Cortex of kidney (tissue), 1 donor: ENCODE measurements at places on chromosomes 2 and 18.

GRCh38 chr2:182941919-182942318 lies 75.5 kb upstream of the FRZB start:
- DNase-seq = no peak

DNA sequence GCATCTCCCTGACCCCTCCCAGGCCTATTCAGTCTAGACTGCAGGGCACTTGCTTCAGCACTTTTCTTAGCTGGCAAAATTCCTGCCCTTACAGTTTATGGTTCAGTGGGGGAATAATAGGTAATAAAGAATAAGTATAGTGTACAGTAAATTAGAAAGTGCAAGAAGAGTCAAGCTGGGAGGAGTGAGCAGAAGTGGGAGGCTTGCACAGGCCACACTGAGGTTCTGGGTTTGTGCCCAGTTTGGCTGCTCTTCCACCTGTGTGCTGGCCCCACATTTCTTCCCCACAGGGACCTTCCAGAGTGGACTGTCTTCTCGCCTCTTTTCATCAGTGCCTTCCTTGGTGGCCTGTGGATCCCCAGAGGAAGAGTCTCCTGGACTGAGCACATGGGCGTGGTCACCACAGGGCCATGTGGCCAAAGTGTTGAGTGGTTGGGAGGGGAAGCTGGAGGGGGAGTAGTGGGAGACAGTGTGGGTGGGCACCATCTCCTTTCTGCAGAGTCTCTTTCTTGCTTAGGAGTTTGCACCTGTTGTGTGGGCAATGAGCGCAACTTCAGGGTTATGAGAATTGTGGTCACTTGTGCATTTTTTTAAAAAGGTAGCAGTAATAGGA lies 128.6 kb upstream of the ZSWIM2 start:
- no peak for DNase-seq

DNA sequence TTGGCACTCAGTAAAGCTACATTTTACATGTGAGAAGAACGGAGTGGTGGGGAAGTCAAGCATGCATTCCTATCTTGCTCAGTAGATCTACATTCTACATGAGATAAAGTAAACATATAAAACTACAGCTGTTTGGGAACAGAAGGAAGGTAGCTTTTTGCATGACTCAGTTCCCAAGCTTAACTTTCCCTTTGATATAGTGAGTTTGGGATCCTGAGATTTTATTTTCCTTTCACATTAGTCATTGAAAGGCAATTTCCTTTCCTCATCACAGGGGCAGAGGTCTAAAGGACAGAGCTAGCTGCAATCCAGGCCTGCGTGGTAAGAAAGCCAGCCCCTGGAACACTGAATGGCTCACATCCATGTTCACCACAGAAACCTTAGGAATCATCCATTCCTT lies 257.2 kb downstream of the SRBD1 start:
- DNase-seq = no peak

DNA sequence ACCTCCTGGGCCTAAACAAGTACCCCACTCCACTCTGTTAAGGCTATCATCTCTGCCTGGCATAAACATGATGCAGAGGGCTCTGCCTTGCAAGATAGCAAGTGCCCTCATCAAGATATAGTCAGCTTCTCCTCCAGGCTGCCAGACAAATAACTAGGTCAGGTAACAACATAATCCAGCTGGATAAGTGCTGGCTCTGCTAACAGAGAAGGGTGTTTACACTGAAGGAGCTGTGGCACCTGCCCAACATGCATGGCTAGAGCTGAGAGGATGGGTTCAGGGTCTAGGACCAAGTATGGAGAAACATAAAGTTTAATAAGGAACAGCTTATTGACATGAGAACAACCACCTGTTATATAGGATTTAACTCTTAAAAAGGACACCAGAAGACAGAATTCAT lies 42.8 kb downstream of the DLGAP1 start:
- DNase-seq = no peak

DNA sequence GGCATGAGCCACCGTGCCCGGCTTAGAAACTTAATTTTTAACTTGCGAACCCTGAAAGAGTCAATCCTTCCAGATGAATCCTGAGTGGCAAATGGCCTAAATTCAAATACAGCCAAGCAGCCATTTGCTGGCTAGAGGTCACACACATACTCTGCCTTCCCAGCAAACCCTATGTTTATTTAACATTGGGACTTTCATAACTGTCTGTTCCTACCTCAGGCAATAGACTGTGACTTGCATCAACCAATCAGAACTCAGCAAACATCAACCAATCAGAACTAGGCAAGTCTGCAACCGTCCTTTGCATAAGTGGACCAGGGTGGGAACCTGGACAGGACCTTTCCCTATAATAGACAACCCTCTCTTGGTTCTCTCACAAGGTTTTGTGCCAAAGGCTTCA lies 127.5 kb downstream of the DTNB start:
- no peak for DNase-seq

- DNase-seq = no peak
Observed at GRCh38 chr2:97617911-97618310, 28.0 kb upstream of the COX5B start.

- DNase-seq = no peak
Observed at GRCh38 chr2:106602042-106602441, 114.9 kb downstream of the CD8B2 start.

DNA sequence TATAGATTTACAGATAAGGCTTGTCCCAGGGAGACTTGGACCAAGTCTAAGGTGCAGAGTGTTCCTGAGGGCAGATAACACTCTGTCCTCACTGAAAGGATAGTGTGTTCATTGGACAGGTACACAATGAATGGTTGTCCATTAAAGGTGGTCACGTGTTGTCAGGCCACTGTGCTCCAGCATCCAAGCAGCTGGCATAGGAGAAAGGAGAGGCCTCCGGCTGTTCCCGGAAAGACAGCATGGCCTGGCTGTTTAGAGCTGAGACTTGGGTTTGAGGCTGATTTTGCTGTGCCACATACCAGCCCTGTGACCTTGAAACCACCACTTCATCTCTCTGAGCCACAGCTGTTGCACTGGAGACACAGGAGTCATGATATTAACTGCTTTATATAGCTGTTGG lies 19.6 kb upstream of the SULT1C3 start:
- no peak for DNase-seq

GRCh38 chr2:12615509-12615908 lies 101.2 kb upstream of the TRIB2 start:
- no peak for DNase-seq

DNA sequence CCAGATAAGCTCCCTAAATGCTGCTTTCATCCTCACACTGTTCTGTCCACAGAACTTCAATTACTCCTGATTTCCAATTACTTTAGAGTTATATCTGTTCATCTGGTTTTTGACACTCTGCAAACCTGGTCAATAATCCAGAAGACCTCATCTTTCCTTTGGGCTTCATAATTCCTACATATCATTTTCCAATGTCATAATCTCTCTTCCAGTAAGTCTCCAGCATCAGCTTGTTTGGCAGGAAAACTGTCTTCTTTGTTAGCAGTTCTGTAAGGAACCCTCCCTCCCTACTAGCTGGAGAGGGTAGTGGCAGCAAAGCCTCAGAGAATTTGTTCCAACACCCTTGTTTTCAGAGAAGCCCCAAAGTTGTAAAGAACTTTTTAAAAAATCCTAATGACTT lies 11.9 kb upstream of the SLC14A1 start:
- no peak for DNase-seq

DNA sequence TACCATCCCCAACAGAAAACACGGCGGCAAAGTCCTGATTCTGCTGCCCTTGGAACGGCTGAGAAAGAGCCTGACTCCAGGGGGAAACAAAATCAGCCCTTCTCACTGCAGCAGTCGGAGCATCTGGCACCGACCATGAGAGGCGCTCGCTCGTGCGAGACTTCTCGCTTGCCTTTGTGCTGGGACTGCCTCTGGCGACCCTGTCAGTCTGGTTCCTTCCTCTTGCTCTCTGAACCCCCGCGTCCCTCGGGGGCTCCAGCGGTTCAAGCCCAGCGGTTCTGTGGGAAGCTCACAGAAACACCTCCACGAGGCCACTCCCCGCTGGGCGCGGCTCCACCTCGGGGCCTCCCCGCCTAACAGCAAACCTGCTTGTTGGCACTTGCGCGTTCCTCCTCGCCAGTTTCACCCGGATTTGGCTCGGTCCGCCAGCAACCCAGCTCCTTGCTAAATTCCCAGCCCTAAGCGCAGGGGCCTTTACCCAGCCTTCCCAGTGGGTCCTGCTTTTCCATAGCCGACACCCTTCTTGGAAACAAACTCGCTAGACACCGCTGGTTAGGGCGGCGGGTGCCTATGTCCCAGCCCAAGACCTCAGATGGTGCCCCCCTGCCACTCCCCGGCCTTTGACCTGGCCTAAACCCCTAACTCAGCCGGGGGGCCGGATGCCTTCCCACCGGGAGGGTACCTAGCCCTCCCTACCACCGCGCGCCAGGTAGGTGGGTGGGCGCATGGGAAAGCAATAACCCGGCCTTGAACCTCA lies 2.2 kb downstream of the RND3 start:
- DNase-seq = peak; percentile 42

DNA sequence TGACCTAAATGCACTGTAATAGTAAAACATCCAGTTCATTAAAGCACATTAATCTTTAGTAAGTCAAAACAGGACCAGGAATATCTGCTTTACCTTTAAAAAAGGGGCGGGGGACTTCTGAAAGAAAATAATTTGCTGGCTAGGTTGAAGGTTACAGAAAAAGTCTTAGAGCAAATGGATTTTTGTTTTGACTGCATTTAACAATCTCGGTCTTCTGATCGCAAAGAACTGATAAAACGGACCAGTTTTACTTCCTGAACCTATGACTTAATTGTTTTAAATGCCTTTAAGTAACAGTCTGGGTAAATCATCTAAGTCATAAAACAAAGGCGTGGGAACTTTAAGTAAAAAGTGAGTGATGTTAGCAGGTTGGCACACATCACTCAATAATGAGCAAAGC lies 783 bp downstream of the BUB1 start:
- DNase-seq = no peak

GRCh38 chr18:77105680-77106079 lies 26.9 kb downstream of the MBP start:
- no peak for DNase-seq

DNA sequence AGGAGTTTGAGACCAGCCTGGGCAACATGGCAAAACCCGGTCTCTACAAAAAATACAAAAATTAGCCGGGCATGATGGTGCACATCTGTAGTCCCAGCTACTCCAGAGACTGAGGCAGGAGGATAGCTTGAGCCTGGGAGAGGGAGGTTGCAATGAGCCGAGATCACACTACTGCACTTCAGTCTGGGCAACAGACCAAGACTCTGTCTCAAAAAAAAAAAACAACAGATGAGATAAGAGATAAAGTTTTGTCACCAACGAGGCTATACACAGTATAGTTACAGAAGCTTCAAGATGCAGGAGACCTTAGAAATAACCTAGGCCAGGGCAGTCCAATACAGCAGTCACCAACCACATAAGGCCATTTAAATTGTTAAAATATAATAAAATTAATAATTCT lies 9.4 kb downstream of the FAM124B start:
- no peak for DNase-seq

DNA sequence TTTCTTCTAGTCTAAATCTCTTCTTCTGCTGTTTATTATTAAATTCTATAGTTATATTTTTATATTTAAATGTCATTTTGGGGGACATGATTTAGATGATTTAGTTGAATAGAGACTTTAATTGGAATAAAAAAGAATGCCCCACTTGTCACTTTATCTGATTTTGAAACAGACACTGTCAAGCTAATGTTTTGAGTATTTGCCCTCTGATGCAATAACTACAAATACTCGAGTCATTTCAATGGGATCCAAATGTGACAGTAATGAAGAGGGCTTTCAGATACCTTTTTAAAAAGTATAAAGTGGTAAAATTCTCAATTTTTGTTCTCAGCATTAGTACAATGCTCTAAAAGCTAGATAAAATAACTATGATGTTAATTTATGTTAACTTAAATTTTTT lies 257.3 kb upstream of the SESTD1 start:
- DNase-seq = no peak

GRCh38 chr2:9260464-9260918 lies 53.9 kb downstream of the ASAP2 start:
- no peak for DNase-seq

GRCh38 chr2:30356071-30356470 lies 91.0 kb upstream of the LCLAT1 start:
- no peak for DNase-seq

GRCh38 chr2:180732337-180732736 lies 248.1 kb upstream of the UBE2E3 start:
- DNase-seq = no peak

DNA sequence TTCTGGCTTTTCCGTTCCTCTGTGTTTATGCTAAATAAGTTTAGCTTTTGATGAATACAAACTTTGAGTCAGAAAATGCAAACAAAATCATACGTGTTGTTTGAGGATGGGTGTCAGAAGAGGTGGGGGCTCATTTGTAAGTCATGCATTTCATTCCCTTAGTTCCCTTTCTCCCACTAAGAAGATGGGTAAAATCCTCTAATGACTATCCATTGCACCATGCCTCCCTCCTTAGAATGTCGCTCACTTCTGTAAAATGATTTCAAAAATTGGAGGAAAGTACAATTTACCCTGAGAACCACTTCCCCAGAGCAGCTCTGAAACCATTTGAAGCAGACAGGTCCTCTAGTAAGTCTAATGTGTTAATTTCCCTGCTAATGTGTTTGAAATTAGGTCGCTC lies 629.6 kb upstream of the VRK2 start:
- no peak for DNase-seq

GRCh38 chr18:31819106-31819924 lies 58.6 kb upstream of the SLC25A52 start:
- no peak for DNase-seq

GRCh38 chr2:36405183-36405582 lies 49.6 kb downstream of the CRIM1 start:
- DNase-seq = no peak

- DNase-seq = no peak
Observed at GRCh38 chr18:62776024-62776570, 60.8 kb downstream of the PHLPP1 start.

DNA sequence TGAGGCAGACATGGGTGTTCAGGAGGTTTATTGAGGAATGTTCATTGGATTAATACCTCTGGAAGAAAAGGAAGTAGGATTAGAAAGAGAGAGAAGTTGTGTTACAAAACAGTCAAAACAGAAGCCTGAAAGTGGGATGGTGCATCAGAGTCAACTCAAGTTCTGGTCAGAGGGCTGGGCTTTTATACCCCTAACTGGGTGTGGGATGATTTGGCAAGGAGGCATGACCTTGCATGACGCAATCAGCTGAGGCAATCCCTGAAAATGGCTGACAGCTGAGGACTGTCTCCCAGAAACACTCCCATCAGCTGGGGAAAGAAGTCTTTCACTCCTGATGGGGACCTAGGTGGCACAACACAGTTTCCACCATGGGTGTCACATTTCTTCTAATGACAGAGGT lies 818.2 kb downstream of the SATB2 start:
- DNase-seq = no peak
